ENCODE measurements at places on chromosomes 12 and 14.

- DNase-seq = no peak
Measured at GRCh38 chr12:121980191-121980891, 41.3 kb upstream of the BCL7A start.

- no peak for DNase-seq
Measured at GRCh38 chr12:71691504-71692129, 5.7 kb downstream of the TMEM19 start.

DNA sequence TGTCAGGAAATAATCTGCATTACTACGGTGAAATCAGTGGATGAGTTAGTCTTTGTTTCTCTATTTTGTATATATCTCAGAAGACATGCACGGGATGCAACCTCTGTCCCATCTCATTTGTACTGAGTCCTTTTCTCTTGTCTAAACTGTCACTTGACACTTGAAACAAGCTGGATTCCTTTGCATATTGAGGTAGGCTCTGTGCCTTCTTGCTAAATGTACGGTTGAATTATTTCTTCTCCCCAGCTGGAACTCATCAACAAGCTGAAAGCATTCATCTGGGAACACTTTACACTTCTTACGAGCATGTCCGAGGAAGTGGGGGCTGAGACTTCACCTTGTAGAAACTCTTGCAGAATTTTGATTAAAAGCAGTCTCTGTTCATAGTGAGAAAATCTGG is 119.5 kb downstream of the VEZT start:
- DNase-seq = no peak

DNA sequence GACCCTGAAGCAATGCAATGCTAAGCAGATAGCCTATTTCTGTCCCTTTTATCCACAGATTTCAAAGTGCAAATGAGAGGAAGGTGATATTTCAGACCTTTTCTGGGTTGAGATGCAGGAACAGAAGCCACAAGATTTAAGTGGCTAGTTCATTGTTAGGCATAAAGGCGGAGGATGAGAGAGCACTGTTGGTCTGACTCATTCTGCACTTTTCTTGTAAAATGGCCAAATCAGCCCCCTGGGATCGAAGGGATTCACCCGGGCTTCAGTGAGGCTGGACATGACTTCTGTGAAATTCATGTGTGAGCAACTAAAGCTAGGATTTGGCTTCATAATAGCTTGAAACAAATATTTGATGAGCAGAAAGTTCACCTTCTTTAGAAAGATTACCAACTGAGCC is 101.9 kb upstream of the OVCH1 start:
- DNase-seq = no peak

DNA sequence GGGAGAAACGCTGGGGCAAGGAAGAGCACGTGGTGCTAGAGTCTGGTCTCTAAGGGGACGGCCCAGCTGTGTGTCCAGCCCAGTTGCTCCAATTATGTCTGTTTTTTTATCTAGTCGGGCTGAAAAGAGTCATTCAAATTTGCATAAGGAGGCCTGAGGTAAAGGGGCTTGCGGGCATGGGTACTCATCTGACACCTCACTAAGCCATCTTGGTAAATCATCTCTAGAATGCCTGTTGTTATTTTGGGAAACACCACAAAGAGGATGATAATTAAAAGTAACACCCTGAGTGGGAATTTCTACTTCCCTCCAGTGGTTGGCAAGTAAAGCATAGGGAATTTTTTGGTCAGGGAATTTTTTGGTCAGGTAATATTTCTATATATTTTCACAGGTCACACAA is 196.1 kb upstream of the ALG10B start:
- DNase-seq = no peak

DNA sequence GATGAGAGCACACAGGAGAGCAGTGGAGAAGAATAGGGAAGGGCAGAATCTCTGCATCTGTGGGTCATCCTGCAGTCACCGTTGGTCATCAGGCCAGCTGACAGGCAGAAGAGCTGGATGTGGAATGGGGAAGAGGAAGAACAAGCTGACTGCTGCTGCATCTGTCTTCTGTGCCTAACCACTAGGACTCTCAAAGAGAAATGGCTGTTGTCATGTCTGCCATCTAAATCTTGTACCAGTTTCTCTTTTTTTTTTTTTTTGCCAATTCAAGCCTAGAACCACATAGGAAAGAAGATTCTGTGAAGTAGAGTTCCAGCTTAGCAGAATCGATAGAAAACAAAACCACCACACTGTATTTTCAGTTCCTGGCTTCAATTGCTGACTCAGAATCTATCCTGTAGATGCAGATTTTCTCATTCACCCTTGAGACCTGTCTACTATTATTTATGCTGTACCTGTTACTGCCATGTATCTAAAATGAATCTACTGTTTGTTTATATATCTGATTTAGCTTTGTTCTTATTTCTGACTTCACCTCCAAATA is 421.9 kb upstream of the PRICKLE1 start:
- no peak for DNase-seq

- DNase-seq = no peak
Measured at GRCh38 chr12:130196827-130197226, 34.6 kb downstream of the FZD10 start.

GRCh38 chr14:64727551-64728071 is 23.4 kb downstream of the PLEKHG3 start:
- no peak for DNase-seq

All from amygdala (tissue), 56 donors.